ENCODE measurements at places on chromosomes 12 and 14.
A peak's percentile ranks its signal among the peaks of the same experiment; 100 is the strongest.

DNA sequence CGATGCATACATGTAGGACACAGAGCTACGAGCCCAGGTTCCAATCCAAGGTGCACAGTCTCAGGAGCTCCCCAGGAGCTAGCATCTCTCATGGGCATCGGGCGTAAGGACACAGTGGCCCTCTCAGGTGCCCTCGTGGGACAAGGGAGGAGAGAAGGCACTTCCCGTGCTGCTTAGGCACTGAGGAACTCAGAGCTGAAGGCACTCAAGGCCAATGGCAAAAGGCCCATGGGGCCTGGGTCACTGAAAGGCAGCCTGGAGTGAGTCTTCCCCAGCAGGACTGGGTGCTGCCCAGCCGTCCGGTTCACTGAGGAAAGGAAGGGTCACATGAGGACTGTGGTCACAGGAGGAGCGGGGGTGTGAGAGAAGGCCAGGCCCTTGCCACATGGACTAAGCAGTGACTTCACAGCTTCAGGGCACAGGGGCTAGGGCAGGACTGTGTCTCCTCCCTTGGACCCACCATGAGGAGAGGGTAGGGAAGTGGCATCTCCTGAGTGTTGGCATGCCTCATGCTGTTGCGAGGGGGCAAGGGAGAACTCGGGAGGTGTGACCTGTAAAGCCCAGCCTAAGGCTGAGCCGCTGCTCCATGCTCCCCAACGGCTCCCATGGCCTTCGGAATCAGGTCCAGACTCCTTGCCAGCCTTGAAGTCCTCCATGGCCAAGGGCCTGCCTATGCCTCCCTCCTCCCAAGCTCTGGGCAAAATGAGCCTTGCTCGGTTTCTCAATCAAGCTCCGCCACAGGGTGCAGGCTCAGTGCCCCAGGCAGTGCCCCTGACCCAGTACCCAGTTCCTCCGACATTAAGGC is 51.8 kb downstream of the CHGA start:
- DNase-seq, result no peak

DNA sequence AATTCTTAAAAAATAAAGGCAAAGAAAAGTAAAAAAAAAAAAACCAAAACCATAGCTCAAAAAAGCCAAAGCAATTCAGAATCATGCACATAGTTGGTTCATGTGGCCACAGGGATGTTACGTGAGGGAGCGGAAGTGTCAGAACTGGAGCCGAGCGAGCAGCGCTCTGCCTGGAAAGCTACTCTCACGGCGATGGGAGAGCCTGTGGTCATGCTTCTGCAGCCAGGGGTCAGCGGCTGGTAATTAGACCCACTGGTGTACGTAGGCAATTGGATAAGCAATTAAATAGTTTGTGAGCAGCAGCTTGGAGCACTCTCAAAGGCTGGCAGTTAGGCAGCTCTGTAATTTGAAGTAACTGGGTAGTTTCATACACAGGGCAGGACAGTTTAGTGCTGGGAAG is 58.1 kb downstream of the TRHDE start:
- DNase-seq, result no peak

DNA sequence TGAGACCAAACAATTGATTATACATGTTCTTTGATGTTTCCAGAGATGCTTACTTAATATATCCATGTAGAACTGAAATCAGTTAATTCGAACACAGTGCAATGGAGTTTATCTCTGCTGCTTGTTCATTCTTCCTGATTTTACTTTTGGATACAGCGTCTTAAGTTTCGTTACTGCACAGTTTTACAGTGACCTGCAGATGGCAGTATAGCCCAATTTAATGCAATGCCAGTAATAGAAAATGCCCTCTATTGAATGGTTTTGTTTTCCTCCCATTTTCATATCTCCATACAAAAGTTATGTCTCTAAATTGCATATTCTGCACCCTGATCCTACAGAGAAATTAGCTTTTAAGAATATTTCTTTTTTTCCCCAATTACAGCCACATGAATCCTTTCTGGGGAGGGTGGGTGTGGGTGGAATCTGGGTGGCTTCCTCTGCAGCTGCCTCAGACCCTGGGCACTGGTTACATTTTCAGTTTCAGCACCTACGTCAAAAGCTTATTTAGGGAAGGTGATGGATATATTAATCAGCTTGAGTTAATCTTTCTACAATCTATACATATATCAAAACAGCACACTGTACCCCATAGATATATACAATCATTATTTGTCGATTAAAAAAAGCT is 101.1 kb upstream of the DCD start:
- DNase-seq, result peak; percentile 36

DNA sequence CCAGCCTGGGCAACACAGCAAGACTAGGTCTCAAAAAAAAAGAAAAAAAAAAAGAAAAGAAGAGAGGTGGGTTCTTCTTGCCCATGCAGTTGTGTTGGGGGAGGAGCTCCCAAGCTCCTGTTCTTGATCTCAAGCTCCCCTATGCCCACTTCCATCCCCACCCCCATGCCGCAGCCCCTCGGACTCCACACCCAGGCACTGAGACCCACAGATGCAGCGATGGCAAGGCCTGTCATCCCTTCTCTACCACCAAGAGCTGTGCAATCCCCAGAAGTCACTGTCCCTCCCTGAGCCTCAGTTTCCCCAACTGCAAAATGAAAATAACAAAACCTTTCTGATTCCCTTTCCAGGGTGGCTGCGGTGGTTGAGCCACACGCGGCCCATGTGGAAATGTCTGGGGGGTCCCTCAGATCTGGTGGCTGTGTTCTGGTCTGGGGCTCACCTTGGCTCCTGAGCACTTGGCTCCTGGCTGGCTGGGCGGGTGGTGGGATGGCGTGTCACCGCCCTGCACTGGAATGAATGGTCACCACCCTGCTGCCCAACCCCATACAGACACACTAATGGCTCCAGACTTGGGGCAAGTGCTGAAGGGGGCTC is 22.6 kb upstream of the KIF26A start:
- DNase-seq, result no peak

DNA sequence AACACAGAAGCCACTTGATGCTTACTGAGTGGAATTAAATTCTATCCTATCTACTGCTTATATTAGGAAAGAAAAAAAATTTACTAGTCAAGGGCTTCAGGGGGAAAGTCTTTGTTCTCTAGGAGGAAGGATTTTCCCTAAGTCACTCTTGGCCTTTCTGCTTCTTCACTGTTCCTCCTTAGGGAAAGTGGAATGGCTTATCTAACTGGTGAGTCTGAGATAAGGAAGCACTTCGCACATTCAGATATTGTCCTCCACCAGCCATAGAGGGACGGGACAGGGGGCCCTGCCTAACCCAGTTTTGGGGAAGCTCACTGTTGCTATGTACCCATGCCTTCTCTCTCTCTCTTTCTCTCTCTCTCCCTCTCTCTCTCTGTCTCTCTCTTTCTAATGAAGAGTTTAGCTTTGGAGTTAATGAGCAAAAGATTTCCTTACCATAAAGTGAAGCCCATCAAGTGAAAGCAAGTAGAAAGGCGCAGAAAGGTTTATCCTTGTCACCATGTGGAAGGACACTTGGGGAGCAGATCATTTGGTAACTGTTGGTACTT is 450.6 kb downstream of the ZFP36L1 start:
- DNase-seq, result no peak

GRCh38 chr12:80277732-80278131 is 166.3 kb upstream of the PTPRQ start:
- DNase-seq, result no peak

DNA sequence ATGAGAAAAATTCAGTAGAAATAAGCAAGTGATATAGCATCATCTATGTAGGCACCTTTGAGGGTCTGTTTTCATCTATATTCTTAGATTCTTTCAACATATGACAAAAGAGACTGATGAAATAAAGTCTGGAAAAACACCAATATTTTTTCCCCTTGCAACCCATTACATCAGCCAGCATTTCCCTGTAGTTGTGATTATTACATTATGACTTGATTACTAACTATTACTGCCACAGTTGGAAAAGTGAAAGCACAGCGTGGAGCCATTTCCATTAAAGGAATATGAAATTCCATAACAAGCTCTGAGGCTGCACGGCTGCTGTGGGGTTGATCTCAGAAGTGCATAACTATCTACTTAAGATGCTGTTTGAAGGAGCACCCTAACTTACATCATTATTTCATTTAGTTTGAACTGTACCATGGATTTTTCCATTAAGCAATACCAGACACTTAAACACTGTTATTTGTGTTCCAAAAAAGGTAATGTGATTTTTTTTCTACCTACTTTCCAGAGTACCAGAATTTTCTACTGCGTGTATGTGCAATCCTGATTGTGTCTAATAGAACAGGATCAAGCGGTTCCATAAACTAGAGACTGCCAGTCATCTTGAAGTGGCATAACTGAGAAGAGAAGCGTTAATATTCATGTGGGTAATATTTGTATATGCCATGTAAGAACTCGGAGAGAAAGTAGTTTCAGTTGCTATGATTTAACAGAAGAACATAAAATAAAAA is 405.5 kb downstream of the MDGA2 start:
- DNase-seq, result no peak

- no peak for DNase-seq
These were observed 668.9 kb downstream of the AACS start for GRCh38 chr12:125734137-125734536.

- no peak for DNase-seq
These were observed 188.1 kb downstream of the RGS6 start for GRCh38 chr14:72120315-72120714.

- DNase-seq, result no peak
These were observed 618 bp upstream of the ANKRD52 start for GRCh38 chr12:56258820-56259183.

GRCh38 chr14:39812532-39813320 is 380.5 kb upstream of the FBXO33 start:
- DNase-seq, result no peak

DNA sequence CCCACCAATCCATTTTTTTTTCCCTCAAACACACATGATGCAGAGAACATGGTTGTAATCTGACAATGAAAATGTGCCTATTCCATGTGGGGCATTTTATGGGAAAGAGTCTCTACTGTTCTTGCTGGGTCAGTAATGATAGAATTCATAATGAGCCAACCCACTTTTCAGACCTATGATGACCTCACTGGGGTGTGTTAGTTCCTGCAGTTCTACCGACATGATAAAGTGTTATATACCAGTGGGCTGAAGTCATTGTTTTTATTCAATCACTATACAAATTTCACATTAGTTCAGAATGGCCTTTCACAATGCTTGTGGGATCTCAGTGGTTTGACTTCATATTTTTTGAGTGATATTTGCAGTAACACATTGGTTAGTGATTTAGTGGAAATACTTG is 47.5 kb downstream of the PPFIBP1 start:
- no peak for DNase-seq

DNA sequence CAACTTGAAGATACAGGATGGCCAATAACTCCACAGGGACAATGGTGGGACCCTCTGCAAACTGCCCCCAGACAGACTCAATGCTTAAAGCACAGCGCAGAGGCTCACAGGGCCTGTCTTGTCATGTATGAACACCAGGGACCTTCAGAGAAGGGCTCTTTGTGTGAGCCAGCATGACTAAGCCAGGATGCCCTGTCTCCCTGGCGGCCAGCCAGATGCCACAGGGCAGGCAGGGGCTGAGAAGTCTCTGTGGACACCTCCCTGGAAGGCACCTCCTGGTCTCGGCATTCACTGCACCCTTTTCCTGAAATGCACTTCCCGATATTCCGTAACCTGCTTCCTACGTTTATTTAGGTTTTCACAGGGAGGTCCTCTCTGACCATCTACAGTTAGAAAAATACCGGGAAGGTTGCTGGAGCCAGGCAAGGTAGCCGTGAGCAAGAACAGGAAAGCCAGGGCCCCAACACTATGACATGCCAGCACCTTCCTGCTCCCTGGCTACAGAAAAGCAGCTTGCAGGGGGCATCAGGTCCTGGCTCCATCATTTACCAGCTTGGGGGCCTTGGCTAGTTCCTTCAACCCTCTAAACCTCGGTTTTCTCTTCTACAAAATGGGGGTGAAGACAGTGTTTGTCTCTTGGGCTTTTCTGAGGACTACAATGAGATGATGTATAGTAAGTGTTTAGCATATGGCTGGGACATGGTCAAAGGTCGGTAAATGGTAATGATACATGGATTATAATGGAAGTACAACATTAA is 65.0 kb downstream of the PITPNM2 start:
- no peak for DNase-seq

DNA sequence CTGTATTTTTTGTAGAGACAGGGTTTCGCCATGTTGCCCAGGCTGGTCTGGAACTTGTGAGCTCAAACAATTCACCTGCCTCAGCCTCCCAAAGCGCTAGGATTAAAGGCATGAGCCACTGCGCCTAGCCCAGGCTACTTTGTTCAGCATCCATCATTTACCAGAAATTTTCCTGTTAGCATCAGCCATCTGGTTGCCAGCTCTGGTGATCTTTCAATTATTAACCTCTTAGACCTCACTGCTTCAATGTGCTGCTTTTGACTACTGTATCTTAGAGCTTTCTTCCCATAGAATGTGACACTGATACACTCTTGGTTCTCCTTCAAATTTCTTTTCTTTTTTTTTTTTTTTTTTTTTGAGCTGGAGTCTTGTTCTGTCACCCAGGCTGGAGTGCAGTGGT is 5.4 kb upstream of the AMHR2 start:
- no peak for DNase-seq

DNA sequence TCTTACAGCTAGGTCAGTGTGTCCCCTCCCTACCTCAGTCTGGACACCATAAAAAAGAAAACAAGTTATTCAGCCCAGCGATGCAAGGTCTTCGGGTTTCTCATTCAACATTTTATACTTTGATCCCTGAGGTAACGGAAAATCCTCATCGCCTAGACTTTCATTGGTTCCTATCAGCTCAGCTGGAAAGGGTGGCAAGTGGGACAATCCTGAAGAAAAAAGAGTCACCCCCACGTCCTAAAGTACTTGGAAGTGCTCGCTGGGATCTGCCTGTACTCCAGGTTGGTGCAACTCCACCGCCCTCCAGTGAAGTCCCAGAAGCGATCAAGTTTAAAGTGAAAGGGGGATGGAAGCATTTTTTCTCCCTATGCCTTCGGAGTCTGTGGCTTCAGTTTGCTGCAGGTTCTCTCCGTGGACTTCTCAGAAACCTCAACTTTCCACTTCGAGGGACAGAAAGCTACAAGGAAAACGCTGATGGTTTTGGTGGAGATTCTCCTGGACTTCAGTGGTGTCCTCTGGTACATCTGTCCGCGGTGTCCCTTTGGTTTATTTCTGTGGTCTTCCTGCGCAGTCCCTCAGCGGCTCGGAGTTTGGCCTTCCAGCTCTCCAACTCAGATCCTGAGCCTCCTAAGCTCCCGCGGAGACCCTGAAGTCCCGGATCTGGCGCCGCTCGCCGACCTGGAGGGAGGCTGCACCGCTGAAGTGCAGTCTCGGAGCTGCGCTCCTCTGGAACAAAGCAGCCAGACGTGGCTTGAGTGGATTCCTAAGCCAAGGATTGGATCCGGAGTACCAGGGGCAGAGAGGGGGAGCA is 1.8 kb upstream of the LRFN5 start:
- no peak for DNase-seq

DNA sequence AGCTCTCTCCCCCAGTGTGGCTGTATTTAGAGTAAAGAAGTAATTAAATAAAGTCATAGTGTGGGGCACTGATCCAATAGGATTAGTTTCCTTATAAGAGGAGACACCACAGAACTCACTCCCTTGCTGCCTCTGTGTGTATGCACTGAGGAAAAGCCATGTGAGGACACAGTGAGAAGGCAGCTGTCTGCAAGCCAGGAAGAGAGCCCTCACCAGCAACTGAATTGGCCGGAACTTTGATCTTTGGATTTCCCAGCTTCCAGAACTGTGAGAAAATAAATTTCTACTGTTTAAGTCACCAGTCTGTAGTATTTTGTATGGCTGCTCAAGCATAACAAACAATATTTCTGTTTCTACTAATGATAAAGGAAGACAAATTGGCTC is 368.7 kb upstream of the PRICKLE1 start:
- DNase-seq, result no peak

Measured in Panc1 (cell line).